ENCODE measurements at places on chromosomes 16 and 17.
A peak's percentile ranks its signal among the peaks of the same experiment; 100 is the strongest.

DNA sequence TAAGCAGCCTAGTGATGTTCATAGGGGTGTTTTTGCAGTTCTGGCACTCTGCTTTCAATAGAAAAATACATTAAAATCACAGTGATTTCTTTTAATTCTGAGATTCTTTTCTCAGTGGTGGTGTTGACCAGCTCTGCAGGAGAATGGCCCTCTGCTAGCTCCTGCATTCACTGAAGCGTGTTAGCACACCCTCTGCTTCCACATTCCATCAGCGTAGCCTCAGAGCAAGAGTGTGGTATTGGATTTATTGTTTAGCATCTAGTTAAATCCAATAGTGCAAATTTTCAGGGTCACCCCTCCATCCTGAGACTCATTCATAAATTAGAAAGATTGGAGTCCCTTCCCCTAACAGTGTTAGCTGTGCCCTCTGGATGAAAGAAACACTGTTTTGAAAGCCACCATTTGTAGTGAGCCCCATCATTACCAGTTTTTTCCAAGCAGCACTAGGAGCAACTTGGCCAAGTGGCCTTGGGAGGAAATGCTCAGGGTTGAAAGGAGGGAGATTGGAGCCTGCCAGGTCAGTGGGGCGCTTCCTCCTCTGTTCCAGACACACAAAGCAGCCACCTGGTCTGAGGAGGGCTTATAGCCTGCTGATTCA is 45.7 kb downstream of the B9D1 start:
- no peak for DNase-seq

DNA sequence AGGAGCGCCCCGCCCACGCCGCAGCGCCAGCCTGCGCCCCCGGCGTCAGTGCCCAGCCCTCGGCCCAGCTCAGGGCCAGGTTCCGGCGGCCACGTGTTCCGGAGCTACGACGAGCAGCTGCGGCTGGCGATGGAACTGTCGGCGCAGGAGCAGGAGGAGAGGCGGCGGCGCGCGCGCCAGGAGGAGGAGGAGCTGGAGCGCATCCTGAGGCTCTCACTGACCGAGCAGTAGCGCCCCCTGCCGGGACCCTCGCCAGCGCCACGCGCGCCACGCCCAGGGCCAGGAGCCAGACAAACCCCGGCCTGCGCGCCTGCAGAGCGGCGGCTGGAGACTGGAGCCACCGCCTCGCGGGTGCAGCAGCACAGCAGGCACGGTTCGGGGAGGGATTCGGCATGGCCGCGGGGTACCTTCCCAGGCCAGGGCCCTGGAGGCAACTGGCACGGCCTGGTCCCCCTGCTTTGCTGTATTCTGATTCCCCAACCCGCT is 9.3 kb downstream of the CORO6 start:
- DNase-seq: no peak

DNA sequence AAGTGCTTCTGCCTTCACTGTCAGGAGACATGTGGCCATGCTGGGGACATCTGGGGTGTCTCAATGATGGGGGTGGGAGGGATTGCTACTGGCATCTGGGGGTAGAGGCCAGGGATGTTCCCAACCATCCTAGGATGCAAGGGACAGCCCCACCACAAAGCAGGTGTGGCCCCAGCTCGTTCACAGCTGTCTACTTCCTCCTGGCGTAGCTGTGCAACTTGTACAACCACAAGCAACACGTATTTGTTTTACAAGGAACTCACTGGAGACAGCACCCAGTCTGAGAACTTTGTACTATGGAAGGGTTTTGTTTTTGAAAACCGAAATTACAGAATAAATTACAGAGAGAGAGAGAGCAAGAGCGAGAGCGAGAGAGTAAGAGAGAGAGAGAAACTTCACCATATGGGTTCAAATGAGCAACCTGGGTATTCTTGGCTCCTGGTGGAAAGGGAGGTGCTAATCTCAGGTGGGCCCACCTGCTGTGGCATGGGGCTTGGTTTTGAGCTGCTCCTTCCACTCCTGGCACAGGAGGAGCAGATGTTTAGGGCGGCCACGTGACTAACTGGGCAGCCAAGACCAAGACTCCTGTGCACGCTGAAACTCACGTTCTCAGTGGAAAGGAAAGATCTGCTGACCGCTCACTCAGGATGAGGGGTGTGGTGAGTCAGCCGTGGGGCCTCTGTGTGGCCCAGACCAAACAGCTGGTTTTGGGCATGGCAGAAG is 17.5 kb upstream of the TNFRSF13B start:
- no peak for DNase-seq

GRCh38 chr17:72775237-72775636 is 317.3 kb downstream of the SLC39A11 start:
- DNase-seq: no peak

DNA sequence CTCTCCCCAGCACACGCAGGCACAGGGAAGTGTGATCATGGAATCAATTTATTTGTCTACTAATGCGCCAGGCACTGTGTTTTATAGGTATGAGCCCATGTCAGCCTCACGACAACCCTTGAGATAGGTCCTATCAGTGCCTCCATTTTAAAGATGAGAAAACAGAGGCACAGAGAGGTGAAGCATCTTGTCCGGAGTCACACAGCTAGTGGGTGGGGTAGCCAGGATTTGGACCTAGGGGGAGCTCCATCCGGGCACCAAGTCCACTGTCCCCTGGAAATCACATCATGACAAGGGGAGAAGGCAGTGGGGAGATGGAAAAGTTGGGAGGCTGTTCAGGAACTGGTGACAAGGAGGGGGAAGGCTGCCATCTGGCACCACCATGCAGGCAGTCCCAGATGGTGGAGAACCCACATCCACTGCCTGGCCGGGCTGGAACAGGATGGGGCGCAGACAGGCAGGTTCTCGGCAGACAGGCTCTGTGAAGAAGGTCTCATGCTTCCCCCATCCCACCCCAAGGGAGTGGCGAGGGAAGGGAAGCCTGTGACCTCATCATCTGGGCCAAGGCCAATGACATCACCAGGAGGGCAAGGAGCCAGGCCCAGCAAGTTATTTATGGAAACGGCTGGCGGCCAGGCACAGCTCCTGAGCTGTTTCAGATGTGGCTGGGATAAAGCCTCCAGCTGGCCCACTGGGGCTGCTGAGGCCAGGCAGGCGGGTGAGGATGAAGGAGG is 126.0 kb upstream of the SDK2 start:
- DNase-seq: peak; percentile 96

- no peak for DNase-seq
Observed at GRCh38 chr17:73311428-73311780, 397 bp downstream of the CDC42EP4 start.

DNA sequence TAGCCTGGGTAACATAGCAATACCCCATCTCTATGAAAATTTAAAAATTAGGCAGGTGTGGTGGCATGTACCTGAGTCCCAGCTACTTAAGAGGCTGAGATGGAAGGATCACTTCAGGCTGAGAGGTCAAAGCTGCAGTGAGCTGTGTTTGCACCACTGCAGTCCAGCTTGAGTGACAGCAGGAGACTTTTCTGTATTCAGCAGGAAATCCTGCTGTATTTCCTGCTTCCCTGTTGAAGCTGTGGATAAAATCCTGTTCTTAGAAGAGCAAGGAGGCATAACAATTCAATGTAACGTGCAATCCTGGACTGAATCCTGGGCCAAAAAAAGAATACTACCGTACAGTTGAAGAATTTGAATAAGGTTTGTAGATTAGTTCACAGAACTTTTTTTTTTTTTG is 62.2 kb downstream of the FBXL20 start:
- DNase-seq: no peak

- DNase-seq: no peak
Observed at GRCh38 chr16:55585631-55586030, 19.1 kb downstream of the CAPNS2 start.

GRCh38 chr17:81412490-81413093 is 17.3 kb downstream of the BAHCC1 start:
- no peak for DNase-seq

DNA sequence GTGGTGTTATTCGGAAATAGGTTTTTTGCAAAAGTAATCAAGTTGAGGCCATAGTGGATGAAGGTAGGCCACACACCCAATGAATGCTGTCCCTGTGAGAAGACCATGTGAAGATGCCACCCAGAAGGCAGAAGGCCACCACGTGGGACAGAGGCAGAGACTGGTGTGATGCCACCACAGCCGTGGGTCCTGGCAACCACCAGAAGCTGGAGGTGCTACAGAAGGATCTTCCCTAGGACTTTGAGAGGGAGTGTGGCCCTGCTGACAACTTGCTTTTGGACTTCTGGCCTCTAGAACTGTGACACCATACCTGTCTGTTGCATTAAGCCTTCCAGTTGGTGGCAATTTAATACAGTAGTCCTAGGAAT is 49.3 kb downstream of the RMI2 start:
- no peak for DNase-seq

GRCh38 chr16:84677017-84677803 is 22.6 kb upstream of the USP10 start:
- peak; percentile 25 for DNase-seq

DNA sequence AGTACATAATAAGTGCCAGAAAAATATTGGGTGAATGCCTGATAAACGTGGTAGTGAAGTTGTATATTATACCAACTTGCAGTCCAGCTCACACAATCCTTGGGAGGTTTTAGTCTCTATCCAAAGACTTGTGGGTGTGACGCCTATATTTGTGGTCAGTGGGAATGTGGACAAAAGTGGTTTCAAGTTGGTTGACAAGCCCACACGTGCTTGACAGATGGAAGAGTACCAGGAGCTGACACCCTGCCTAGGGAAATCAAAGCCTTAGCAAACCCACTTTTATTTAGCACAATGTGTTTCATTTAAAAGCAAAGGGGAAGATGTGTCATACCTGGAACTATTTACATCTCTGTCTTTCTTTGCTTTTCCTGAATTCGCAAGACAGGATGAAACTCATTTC is 79.0 kb downstream of the CA10 start:
- no peak for DNase-seq

- no peak for DNase-seq
Observed at GRCh38 chr17:4269915-4270314, 6.1 kb upstream of the ANKFY1 start.

DNA sequence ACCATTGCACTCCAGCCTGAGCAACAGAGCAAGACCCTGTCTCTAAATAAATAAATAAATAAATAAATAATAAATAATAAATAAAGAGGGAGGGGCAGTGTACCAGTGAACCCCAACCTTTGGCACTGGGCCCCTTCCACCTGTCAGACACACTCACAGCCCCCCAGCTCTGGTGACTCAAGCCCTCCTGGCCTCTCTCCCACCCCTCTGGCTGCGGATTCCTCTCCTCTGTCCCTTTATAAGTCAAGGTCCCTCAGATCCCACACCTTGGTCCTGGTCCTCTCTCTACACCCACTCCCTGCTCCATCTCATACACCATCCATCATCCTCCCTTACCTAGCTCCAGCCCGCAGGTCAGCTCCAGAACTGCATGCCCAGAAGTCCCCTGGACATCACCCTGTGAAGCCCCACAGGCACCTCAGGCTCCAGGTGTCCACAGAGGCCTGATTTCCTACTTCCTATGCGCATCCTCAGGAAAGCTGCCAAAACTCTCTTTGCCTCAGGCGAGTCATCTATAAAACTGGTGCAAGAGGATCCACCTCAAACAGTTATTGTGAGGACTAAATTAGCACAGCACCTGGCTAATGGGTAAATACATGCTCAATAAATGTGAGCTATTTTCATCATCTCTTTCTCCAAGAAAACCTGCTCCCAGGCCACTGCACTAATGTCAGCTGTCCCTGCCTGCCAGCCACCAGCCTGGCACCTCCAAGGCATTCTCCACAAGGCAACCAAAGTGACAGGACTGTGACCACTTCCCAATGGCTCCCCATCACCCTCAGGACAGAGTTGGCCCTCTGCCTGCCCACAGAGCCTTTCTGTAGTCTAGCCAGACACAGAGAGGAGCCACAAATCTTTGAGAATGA is 46.8 kb downstream of the BEAN1 start:
- no peak for DNase-seq

- DNase-seq: no peak
Observed at GRCh38 chr16:84476401-84476800, 28.1 kb downstream of the MEAK7 start.

DNA sequence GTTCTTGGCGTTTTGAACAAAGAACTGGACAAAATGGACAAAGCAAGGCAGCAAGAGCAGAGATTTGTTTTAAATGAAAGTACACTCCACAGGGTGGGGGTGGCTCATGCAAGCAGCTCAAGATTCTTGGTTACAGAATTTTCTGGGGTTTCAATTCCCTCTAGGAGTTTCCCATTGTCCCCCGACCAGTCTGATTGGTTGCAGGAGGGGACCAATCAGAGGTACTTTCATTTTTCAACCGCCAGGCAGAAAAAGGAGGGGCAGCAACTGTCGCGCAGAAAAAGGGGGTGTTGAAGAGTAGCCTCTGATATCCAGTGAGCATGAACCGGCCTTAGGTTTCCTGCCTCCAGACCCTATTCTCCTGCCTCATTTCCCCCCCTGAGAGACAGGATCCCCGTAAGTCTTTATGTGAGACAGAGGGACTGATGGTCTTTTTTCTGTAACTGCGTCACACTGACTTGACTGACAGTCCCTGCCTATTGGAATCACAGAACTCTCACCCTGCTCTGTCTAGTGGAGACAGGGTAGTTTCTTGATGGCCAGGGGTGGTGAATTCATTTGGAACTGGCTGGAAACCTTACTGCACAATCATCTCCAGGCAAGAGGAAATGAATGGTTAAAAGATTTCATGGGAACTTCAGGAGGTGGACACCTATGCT is 59.4 kb upstream of the ALOX12 start:
- no peak for DNase-seq

- DNase-seq: peak; percentile 32
Observed at GRCh38 chr16:28981517-28981916, 3.3 kb upstream of the LAT start.

GRCh38 chr16:13923703-13924298 is 3.8 kb downstream of the ERCC4 start:
- DNase-seq: no peak

DNA sequence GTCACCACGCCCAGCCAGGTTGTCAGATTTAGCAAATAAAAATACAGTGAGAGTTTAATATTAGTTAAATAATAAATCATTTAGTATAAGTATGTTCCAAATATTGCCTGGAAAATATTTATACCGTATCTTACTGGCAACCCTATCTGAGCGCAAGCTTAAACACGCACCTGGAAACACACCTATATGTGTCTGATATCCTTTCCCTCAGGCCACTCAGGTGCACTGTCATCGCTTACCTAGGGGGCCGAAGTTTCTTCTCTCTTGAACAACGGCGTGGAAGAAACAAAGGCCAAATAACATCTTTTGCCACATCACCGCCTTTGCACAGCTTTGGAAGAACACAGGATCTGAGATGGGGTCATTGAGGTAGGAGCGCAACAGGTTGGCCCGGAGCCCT is 54.0 kb downstream of the LYRM1 start:
- no peak for DNase-seq

DNA sequence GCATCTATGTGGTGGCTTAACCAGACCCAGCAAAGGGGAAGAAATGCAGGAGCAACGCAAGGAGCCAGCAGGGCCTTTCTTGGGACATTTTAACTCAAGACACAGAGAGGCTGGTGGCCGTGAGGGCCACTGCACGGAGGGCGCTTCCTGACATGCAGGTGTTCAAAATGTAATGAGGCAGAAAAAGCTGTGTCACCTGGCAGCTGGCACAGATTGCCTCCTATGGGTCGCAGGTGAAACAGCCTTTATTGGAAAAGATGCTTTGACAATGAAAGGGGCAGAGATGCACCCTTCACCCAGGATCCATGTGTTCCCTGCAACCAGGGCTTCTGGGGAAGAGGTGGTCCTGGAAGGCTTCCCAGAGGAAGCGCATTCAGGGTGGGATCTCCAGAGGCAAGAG is 219.3 kb downstream of the XYLT1 start:
- no peak for DNase-seq

GRCh38 chr17:8912084-8912981 is 44.9 kb upstream of the PIK3R6 start:
- peak; percentile 59 for DNase-seq

- DNase-seq: peak; percentile 68
Observed at GRCh38 chr16:23801378-23801777, 34.4 kb upstream of the PRKCB start.

Data from WERI-Rb-1 (cell line).